Neural progenitor cell (in vitro differentiated cells): ENCODE measurements at places on chromosomes 11 and 22.

- DNase-seq: no peak
These were observed 98.9 kb upstream of the ISX start for GRCh38 chr22:34966980-34967565.

DNA sequence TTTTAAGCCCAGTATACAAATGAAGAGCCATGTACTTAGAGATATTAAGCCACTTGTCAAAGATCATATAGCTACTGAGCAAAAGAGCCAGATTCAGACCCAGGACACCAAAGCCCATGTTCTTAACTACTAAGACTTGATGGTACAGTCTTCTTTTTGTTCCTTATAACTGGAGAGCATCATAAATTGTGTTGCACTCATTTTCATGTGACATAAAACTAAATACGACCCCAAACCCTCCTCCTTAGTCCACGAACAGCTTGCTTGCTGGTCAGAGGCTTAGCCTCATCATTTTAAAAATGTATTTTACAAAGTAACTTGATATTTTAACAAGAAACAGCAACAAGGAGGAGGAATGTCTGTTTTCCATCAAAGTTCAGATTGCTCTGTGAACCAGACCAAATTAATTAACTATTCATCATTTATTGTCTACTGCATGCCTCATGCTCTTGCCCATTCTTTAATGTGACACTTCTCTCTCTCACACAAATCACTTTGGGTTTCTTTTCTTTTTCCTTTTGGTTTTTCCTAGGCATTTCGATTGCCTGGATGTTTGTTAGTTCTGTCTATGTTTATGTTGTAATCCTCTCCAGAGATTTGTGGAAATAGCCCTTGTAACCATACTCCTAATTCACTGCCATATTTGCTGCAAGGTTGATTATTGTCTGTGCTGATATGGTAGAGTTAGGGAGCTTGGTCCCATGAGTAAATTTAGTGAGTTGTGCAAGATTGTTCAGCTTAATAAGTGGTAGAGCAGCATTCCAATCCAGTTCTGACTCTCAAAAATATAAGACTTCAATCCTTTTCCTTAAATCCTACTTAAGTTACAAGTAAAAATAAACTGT is 8.4 kb upstream of the ARHGAP20 start:
- DNase-seq: no peak

DNA sequence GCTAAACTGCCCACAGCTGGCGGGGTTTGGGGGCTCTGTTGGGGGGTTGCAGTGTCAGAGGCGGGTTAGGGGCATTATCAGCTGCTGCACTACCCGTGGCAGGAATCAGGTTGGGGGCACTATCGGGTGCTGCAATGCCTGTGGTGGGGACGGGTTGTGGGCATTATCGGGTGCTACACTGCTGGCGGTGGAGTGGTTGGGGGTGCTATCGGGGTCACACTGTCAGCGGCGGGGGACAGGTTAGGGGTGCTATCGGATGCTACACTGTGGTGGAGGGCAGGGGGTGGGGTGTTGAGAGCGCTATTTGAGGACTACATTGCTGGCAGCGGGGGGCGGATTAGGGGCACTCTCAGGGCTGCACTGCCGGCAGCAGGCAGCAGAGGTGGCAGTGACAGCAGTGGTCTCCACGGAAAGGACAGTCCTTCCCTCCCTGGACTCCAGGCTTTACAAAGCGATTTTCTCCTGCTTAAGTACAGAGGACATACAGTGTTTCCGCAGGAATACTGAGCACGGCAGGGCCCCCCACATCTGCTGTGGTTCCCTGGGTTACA is 119.5 kb upstream of the VPREB1 start:
- peak; percentile 33 for DNase-seq

DNA sequence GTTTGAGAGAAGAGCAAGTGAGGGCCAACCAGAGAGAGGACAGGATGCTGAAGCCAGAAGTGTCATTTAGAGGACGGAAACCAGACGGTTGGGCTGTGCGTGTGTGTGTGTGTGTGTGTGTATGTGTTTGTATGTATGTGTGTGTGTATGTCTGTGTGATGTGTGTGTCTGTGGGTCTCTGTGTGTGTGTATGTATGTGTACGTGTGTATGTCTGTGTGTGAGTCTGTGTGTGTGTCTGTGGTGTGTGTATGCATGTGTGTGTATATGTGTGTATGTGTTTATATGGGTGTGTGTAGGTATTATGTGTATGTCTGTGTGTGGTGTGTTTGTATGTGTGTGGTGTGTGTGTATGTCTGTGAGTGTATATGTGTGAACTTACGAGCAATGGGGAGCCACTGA is 77.7 kb upstream of the EIF3D start:
- no peak for DNase-seq

DNA sequence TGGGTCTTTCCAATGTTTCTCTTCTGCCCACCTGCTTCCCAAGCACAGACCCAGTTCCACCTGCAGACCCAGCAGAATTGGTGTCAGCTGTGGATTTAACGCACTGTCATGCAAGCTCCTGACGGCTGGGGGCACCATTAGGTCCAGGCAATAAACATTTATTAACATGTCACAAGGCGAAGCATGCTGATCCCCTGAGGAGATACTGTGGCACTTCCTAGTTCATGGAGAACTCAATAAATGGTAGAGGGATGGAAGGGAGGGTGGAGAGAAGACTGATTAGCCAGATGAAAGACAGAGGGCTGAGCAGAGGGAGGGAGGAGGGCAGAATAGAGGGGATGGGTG is 68.3 kb upstream of the TSPAN18 start:
- peak; percentile 35 for DNase-seq

- no peak for DNase-seq
These were observed 47.8 kb downstream of the ARRB1 start for GRCh38 chr11:75303544-75304224.

DNA sequence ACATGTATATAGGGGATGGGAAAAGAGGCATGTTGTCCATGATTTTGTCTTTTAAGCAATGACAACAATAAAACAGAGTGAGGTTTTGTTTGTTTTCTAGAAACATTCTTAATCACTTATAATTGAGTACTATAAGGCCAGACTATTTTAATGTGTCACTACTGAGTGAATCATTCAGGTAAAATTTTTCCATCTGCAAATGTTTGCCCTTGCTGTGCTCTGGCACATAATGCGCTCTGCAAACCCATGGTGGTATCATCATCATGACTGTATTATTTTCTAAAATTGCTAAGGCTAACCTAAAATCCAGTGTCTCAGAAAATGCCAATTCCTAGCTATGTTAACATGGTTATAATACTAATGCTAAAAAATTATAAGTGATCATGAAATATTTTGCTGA is 261.2 kb downstream of the CADM1 start:
- DNase-seq: no peak

DNA sequence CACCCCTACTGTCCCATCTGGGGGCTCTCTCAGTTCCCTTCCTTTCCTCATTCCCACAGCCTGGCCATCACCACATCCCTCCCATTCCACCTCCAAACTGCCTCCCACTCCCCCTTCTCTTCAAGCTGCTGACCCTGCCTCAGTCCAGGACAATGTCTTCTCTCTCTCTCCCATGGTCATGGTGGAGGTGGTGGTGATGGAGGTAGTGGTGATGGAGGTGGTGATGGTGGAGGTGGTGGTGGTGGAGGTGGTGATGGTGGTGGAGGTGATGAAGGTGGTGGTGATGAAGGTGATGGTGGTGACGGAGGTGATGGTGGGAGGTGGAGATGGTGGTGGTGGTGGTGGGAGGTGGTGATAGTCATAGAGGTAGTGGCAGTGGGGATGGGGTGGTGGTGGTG is 87.0 kb downstream of the MPPED1 start:
- DNase-seq: no peak

DNA sequence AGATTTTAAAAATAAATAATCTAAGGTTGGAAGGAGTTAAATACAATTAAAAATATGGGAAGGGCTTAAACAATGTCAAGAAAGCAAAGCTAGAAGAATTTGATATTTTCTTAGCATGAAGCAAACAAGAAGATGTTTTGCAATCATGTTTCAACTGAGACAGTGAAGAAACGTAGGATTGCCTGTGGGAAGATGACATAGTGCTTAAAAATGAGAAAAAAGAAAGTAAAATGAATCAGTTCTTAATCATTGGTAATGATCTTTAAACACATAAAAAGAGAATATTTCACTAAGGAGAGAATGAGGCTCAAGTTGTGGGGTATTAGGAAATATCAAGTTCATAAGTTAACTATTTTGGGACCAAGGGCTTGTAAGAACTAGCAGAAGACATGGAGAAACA is 855.0 kb downstream of the METTL15 start:
- no peak for DNase-seq

GRCh38 chr22:41555325-41555982 is 5.4 kb upstream of the CSDC2 start:
- DNase-seq: no peak

DNA sequence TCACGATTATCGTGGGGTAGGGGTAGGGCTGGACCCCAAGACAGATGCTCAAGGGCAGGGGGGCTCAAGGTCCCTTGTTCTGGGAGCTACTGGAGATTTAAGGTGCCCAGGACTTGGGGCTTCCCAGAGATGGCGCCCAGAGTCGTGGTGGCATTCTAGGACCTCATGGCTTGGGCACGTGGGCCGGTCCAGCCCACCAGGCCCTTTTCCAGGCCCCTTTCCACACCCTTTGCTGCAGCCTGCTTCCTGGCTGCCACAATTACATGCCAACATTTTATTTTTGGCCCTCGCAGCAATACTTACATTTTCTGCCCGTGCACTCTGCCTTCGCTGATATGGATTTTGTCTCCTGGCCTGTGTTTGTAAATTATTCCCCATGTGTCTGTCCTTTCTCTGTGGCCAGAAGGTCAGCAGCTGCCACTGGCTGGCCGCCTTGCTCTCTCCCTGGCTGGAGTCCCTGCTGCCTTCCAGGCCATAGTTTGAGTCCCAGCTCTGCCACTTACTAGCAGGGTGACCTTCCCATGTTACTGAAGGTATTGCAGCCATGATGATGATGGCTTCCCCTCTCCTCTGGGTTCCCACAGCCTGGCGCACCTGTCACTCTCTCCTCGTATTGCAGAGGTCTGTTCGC is 11.2 kb downstream of the MB start:
- DNase-seq: no peak

GRCh38 chr11:296171-297050 is 2.9 kb downstream of the IFITM5 start:
- DNase-seq: no peak

DNA sequence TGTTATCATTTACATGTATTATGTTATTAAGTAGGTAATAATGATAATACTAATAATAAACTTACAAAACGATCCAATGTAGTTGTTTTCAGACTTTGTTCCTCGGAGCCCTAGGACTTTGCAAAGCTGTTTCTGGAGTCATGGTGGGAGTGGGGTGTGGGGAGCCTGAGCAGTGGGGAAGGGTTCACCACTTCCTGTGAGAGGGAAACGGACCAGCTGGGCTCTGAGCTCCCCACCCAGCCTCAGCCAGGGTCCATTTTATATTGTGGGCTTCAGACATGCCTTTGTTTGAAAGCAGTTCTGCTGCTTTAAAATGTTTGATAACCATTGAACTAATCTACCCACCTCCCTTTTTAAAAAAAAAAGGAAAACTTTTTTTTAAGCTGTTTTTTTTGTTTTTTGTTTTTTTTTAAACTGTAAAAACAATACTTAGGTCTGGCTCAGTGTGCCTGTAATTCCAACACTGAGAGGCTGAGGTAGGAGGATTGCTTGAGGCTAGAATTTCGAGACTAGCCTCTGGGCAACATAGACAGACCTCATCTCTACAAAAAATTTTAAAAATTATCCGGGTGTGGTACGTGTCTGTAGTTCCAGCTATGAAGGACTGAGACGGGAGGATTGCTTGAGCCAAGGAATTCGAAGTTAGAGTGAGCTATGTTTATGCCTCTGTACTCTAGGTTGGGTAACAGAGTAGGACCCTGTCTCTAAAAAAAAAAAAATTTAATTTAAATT is 7.0 kb downstream of the SERPING1 start:
- DNase-seq: no peak

DNA sequence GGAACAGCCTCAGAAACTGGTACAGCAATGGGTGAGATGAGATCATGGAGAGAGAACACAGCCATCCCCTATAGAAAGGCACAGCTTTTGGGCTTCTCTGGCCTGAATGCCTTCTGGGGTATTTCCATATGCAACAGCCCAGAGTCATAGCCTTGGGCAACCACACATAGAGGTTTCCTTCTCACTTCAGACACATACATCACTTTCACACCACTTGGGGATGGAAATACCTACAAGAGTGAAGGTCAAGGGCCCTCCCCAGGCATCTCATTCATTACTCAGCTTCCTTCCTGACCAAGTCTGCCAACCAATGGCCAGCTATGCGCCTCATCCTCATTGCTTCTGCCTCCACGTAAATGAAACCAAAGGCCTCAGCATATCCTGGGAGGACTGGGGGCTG is 17.7 kb upstream of the OLFML1 start:
- no peak for DNase-seq

GRCh38 chr11:117226388-117227385 is 5.2 kb downstream of the PCSK7 start:
- peak; percentile 84 for DNase-seq

DNA sequence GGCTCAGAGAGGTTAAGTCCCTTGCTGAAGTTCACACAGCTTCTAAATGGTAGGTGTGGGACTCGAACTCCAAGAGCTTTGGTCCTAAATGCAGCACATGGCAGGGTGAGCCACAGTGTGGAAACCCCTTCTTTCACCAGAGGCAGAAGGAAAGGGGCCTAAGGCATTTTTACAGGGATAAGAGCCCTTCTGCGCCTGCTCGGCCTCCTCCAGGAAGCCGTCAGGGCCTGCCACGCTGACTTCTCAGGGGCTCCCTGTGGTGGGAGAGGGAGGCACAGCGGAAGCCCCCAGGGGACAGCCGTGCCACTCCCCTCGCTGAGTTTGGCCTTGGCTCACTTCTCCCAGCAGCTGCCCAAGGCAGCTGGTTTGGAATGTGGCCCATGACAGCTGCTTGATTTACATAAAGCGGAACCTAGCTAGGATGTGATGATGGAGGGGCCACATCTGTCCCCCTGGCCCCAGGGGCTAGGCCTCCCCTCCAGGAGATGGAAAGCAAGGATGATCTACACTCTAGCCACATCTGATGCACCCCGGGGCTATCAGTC is 35.4 kb downstream of the CD82 start:
- DNase-seq: no peak

- DNase-seq: no peak
These were observed 212.2 kb downstream of the BUD13 start for GRCh38 chr11:116560589-116560988.

DNA sequence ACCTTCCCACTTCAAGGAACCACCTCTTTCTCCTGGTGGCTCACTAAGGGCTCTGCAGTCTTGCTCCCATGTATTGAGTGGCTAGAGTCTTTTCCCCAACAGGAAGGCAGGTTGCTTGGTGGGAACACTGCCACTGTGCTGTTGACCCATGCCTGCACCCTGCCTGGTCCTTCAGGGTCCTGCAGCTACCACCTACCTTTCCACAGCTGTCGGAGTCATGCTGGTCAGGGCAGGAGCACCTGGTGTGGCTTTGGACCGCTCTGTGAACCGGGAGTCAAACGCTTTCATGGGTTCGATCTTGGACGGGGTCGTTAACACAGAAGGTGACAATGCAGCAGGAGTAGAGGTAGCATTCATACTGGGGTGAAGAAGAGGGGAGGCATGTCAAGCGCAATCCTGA is 56.1 kb downstream of the HIRA start:
- no peak for DNase-seq

DNA sequence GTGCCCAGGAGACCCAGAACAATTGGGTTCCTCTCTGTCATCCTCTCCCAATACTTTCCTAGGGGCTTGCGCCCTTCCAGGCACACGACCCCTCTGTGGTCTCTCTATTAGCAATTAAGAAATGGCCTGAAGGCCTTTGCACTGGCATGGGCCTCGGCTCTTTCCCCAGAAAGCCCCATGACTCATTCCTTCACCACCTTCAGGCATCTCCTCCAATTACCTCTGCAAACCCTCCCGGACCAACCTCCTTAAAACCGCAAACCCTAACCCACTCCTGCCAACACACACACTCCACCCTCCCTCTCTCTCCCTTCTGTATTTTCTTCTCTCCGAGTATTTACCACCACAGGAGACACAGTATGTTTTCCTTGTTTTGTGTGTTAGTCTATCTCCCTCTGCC is 36.7 kb downstream of the LARGE1 start:
- DNase-seq: no peak
